Left lung (tissue), 14 donors: ENCODE measurements at places on chromosomes 13 and 19. TPM values are rescaled to one million over a fixed set of nuclear protein-coding genes. Genes with fewer than 3 reads are reported as not detected.

DNA sequence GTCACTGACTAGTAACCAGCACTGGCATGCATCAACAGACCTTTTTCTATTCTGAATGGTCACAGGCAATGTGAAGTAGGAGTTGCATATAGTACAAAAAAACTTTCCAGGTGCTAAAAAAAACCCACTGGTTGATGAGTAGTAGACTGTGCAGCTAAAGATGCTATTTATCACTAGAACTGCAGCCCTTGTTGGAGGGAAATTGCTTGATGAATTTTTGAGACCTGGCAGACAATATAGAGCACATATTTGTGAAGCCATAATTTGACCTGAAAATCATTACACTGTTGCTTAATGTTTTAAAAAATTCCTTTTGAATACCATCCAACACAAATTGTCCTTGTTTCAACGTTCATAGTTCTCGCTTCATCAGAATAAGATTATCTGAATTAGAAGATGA, 441.0 kb downstream of the KLF12 start:
- DNase-seq, result no peak

GRCh38 chr13:111503905-111504695, 183.7 kb downstream of the TEX29 start:
- DNase-seq, result no peak

DNA sequence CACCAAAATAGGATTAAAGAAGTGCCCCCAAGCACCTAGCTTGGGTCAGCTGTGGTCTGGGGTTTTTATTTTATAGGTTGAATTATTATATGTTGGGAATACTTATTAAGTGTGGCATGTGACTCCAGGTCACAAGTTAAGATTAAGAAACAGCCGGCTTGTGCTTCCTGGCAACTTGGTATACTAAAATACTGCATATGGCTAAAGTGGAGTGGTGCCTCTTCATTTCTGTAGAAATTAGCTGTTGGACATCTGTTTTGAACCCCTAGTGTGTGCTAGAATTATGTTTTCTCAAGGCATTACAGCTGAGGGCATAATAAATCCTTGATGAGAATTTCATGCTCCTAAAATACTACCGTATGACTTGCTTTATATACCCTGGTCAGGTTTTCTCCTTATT, 286.6 kb downstream of the SHISA2 start:
- DNase-seq, result no peak

GRCh38 chr13:62324842-62325241, 909.2 kb upstream of the PCDH20 start:
- DNase-seq, result no peak

DNA sequence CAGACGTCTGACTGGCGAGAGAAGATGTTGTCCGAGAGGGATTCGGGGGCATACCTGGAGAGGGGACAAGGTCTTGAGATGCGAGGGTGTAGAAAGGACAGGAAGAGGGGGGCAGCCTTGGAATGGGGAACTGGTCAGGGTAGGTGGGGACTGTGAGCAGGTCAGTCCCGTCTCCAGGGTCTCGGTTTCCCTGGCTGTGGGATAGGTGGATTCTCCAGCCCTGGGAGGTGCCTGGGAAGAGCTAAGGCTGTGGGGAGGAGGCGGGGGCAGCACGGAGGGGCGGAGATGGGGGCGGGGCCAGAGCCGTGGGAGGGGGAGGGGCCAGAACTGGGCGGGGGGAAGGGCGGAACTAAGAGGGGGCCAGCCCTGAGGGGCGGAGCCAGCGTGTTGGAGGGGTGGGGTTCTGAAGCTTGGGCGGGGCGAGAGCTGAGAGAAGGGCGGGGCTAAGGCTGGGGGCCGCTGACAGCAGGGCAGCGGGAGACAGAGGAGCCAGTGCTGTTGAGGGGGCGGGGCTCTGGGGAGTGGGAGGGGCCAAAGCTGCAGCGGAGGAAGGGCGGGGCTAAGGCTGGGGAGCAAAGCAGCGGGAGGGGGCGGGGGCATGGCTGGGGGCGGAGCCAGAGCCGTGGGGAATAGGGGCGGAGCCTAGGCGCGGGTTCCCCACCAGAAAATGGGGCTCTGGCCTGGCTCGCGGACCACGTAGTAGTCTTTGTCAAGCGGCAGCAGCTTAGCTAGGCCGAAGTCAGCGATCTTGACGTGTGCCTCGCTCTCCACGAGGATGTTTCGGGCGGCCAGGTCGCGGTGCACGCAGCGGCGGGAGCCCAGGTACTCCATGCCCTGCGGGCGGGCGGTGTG, 9.5 kb upstream of the INSL3 start:
- DNase-seq, result peak; percentile 71

GRCh38 chr13:20983386-20983785, 78.0 kb downstream of the LATS2 start:
- DNase-seq, result no peak

- DNase-seq, result no peak
Observed at GRCh38 chr13:84651288-84651687, 769.0 kb upstream of the SLITRK1 start.

- DNase-seq, result no peak
Observed at GRCh38 chr19:42165146-42165545, 32.9 kb upstream of the POU2F2 start.

- DNase-seq, result no peak
Observed at GRCh38 chr13:75610466-75610865, 25.7 kb upstream of the LMO7 start.

SOX1 gene
- not detected for total RNA-seq

CA11 gene
- 3.6 TPM for total RNA-seq

MADCAM1 gene
- not detected for total RNA-seq

PTPRH gene
- 0.63 TPM for total RNA-seq

IGSF23 gene
- total RNA-seq, result not detected
